ENCODE measurements at places on chromosomes 3 and 15.

- peak; percentile 38 for DNase-seq
Measured at GRCh38 chr3:39260957-39261356, 18.9 kb downstream of the CX3CR1 start.

DNA sequence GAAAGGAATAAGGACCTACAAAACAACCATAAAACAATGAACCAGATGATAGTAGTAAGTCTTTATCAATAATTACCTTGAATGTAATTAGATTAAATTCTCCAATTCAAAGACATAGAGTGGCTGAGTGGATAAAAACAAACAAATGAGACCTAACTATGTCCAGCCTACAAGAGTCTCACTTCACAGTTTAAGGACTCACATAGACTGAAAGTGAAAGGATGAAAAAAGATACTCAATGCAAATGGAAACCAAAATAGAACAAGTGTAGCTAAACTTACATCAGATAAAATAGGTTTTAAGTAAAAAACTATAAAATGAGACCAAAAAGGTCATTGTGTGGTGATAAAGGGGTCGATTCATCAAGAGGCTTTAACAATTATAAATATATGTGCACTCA is 21.9 kb upstream of the NR1I2 start:
- DNase-seq = no peak

GRCh38 chr3:64509206-64509605 is 178.6 kb downstream of the ADAMTS9 start:
- no peak for DNase-seq

GRCh38 chr3:129476586-129476985 is 36.6 kb downstream of the IFT122 start:
- DNase-seq = no peak

DNA sequence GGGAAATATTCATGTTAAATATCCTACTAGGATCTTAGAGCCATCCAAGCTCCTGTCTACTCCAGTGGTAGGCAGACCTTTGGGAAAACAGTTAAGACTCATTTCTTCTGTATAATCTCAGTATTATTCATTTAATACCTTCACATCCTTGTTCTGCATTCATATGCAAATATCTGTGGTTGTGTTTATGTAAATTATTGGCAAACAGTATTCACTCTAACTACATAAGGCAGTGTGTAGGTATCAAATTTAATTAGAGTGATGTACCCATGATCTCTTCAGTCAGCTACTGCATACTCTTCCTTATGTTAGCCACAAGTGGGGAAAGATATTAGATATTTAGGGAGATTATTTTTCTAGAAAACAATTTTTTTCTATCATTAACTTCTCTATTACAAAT is 200.8 kb upstream of the SLC2A2 start:
- DNase-seq = no peak

All from activated T-cell treated with anti-CD3 and anti-CD28 coated beads, Interleukin-2, amount 50 U/mL, for 72 hours (primary cell).